ENCODE measurements at places on chromosomes 2 and 18.

- DNase-seq, result no peak
These were observed 25.9 kb downstream of the TMSB10 start for GRCh38 chr2:84931384-84931821.

DNA sequence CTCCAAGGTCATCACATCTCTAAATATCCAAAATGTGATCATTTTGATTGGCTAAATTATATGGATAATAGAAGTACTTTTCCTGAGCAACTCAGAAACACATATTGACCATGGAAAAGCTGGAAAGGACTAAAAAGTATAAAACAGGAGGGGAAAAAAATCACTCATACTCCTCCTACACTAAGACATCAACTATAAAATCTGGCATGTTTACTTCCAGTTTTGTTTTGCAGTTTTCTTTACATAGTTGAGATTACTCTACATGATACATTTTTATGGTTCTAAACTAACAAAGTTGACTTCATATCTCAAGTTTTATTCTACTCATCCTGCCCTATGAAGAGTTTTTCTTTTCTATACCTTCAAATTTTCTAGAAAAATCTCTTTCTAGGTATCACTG, 46.0 kb upstream of the SP3 start:
- no peak for DNase-seq

- no peak for DNase-seq
These were observed 29.3 kb upstream of the KYNU start for GRCh38 chr2:142848023-142848606.

GRCh38 chr2:18096836-18097405, 218.5 kb downstream of the KCNS3 start:
- DNase-seq, result no peak

GRCh38 chr2:20429528-20429927, 17.3 kb upstream of the RHOB start:
- DNase-seq, result no peak

GRCh38 chr2:59312029-59312428, 1070.9 kb upstream of the FANCL start:
- no peak for DNase-seq

GRCh38 chr2:68734688-68735525, at the start of gene ARHGAP25:
ARHGAP25 (plus strand) TSS chr2:68734811; CDS start chr2:68735200, 389 bp downstream.
- DNase-seq, result no peak

- DNase-seq, result no peak
These were observed 95.7 kb upstream of the HS6ST1 start for GRCh38 chr2:128414351-128414750.

DNA sequence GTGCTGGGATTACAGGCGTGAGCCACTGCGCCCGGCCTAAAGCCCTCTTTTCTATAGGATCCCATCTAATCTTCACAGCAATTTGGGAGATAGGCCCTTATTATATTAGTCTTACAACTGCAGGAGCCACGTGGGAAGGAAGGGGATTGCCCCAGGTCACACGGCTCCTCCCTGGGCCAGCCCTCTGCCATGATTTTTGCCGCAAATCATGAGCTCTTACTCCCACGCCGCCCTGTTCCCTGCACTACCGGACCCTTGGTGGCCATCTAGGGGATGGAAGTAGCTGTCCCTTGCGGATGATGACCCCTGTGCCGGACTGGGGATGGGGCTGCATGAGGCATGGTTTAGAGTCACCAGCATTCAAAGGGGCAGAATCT, 28.4 kb upstream of the PTMA start:
- DNase-seq, result no peak

DNA sequence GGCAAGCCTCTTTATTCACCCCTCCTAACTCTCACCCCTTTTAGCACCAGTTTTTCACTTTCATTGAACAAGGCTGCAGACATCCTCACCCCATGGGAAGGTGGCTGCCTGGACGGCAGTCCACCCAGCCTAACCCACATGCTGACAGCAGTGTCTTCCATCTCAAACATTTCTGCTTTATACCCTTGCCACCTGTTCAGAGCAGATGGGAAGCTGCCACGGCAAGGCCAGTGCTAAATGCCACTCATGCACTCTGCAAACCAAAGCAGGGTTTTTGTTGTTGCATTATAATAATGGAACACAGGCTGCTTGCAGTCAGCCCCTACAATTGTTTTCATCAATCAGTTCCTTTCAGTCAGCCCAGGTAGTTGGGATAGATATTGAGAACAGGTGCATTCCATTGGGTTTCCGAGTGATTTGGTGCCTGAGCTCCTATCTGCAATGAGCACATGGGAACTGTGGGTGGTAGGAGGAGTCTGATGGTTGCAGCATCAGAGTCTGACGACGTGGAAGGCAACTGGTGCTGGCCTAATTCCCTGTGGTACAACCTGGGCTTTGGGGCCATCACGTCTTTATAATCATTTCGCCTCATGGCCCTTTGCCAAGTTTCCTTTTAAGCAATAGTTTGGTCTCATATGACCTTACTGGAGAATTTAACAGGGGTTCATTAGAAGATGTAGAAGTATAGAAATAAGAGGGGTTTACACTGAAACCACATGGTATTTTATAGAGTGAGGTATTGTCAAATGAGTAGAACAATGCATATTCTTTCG, 252.5 kb upstream of the SP5 start:
- DNase-seq, result no peak

GRCh38 chr2:88165332-88166003, 4.7 kb upstream of the THNSL2 start:
- no peak for DNase-seq

GRCh38 chr18:55753643-55754263, 165.8 kb upstream of the TCF4 start:
- no peak for DNase-seq

DNA sequence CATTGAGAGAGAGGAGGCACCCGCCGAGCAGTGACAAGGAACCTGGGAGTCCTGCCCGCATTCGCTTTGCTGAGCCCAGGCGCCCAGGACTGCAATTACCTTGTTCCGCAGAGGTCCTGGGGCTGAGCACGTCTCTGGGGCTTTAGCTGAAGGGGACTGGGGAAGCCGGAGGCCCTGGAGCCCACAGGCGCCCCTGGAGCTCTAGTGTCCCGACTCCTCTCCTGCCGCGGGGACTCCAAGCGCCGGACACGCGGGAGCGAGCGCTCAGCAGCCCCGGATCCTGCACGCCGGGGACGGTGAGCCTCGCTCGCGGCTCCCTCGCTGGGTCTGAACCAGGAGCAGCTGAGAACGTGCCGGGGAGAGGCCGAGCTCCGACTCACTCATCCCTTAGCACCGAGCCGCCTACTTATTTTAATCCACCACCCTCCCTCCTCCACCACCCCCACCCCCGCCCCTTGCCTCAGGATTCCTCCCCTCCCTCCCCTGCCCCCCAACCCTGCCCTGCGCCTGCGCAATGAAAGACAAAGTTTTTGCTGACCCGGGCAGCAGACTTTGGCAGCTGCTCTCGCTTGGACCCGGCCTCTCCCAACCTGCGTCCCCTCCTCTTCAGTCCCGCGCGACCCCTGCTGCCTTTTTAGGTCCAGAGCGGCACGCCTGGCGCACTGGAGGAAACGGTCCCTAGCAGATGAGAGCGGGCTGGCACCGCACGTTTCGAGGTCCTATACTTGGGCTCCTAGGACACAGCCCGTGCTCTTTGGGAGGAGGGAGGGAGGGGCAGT, at the start of gene OSR1:
TSS of gene OSR1 (minus strand) at position 382 of the 779 bp plus-strand sequence. CDS start 4,818 bp downstream, outside the sequence.
- peak; percentile 53 for DNase-seq

GRCh38 chr2:34003795-34004194, 404.7 kb upstream of the FAM98A start:
- no peak for DNase-seq

- DNase-seq, result no peak
These were observed 331 bp downstream of the SERPINE2 start for GRCh38 chr2:224038830-224039079.

DNA sequence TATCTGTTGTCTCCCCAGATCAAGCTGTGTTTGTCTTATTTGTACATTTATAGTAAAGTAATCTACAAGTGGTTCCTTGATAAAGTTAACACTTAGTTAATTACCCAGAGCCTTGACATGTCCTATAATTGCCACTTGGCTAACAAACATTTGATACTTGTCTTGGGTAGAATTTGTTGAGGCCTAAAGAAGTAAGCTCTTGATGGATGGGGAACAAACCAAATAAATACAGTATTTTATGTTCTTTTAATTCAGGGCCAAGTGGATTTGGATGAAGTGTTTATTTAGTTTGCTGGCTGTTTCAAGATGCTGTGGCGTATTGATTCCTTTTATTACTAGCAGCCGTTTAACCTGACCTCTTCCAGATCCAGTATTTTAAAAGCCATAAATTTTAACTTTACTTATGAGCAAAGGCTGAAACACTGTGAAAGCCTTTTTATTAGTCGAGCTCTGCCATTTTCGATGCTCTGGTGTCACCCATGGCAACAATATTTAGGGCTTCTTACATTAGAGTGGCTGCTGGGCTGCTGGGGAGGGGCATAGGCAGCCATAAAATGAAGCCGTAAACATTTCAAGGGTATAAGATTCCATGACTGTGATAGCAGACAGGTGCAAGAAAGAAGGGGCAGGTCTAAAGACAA, 401.6 kb upstream of the NRP2 start:
- no peak for DNase-seq

DNA sequence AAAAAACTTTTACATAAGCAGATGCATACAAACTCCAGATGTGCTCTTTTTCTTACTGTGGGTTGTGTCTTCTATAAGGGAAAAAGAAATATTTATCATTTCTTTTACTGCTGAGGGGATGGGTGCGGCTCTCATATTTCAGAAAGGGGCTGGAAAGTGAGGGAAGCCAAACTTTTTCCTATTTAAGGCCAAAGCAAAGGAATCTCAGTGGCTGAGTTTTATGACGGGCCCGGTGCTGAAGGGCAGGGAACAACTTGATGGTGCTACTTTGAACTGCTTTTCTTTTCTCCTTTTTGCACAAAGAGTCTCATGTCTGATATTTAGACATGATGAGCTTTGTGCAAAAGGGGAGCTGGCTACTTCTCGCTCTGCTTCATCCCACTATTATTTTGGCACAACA, at the start of gene COL3A1:
TSS of gene COL3A1 (plus strand) at position 210 of the 400 bp plus-strand sequence. CDS start at position 327, 117 bp downstream.
- DNase-seq, result peak; percentile 86

DNA sequence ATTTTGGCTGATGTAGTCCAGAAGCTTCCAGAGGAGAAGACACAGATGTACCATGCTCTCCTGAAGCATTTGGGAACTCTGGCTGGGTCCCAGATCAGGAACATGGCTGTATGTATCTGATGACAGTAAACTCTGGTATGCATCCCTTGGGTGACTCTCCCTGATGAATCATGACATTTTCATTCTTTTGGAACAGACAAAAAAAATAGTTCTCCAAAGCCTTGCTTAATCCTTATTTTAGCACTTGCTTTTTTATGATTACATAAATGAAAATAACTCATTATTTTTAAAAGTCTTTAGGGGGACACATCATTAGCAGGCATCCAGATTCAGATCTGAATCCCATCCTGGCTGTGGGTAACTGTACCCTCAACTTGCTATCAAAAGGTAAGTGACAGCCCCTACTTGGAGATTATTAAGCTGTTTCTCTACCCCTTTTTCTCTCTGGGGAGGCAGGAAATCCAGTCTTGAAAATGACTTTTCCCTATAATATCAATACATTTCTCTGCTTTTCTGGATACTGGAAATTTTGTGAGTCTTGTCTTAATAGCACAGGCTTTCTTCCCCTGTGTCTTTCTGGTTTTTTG, 23.3 kb downstream of the AOX1 start:
- DNase-seq, result peak; percentile 80

- no peak for DNase-seq
These were observed 55.3 kb upstream of the RMDN2 start for GRCh38 chr2:37869771-37870170.

DNA sequence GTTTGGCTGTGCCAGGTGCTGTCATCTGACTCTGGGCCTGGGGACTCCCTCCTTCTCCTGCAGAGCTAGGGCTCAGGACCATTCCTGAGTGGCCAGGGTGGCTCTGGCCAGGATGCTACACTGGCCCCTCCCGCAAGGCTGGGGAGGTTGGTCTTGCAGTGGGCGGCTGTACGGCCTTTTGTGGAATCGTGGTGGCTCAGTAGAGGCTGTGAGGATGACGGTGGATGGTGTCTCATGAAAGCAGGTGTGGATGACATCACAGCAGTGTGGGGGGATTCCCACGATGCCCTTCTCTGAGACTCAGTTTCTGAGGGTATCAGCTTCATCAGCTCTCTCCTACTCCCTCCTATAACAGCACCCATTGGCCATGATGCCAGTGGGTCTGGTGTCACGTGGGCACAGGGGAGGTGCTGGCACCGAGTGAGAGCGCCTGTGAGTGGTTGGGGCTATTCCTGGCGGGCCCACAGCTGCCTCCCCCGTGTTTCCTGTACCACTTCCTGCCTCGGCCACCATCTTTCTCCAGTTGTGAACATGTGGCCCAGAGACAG, 144.2 kb upstream of the HDAC4 start:
- DNase-seq, result no peak

- peak; percentile 37 for DNase-seq
These were observed 31.6 kb downstream of the SUCLG1 start for GRCh38 chr2:84427235-84428138.

- DNase-seq, result no peak
These were observed 53.8 kb upstream of the FOSL2 start for GRCh38 chr2:28338831-28339321.

DNA sequence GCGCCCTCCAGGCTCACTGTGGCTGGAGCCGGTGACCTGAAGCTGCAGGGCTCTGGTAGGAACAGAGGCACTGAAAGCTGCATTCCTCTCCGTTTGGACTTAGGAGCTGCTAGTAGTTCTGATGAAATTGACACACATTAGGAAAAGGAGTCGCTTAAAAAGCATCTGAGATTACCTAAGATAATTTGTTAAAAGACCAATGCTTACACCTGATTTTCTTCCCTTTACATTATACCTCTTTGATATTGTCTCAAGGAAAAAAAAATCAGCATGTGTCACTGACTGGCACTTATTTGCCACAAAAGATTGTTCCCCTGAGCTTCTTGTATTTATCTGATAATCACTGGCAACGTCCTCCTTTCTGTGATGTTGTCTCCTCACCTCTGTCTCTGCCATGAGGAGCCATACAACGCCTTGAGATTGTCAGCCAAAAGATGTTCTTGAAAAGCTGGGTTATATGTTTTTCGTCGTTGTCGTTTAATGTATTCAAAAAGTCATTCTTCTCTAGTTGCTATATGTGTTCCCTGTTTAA, 618 bp upstream of the CHN1 start:
- no peak for DNase-seq

GRCh38 chr2:61538920-61539520, 864 bp upstream of the XPO1 start:
- DNase-seq, result no peak

DNA sequence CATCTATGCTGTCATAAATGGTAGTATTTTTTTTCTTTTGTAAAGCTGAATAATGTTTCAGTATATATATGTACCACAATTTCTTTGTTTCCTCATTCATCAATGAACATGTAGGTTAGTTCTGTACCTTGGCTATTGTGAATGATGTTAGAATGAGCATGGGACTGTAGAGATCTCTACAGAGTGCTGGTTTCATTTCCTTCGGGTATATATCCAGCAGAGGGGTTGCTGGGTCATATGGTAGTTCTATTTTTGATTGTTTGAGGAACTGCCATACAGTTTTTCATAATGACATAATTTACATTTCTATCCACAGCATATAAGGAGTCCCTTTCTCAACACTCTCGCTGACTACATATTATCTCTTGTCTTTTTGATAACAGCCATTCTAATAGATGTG, 243.5 kb downstream of the CDH7 start:
- no peak for DNase-seq

GRCh38 chr2:196404276-196404675, 232.9 kb upstream of the STK17B start:
- no peak for DNase-seq

GRCh38 chr2:33313039-33313438, 163.4 kb upstream of the RASGRP3 start:
- DNase-seq, result no peak
